B cell (primary cell): ENCODE measurements at places on chromosomes 5 and 9. TPM values are rescaled to one million over a fixed set of nuclear protein-coding genes. Genes with fewer than 3 reads are reported as not detected.
A peak's percentile ranks its signal among the peaks of the same experiment; 100 is the strongest.

GRCh38 chr9:21708856-21709255 is 93.6 kb upstream of the MTAP start:
- DNase-seq, result no peak
- H3K4me1 ChIP-seq, result no peaks in the 10 kb centered on the region
- H3K27ac ChIP-seq, result no peak overlapping the region
- H3K4me3 ChIP-seq, result no peak overlapping the region

- no peaks in the 10 kb centered on the region for H3K36me3 ChIP-seq
- no peak overlapping the region for H3K27ac ChIP-seq
- H3K27me3 ChIP-seq, result no peaks in the 10 kb centered on the region
- H3K4me3 ChIP-seq, result no peak overlapping the region
- no peak for DNase-seq
Observed at GRCh38 chr9:106757514-106757913, 105.5 kb upstream of the ZNF462 start.

- no peak overlapping the region for H3K4me3 ChIP-seq
- no peaks in the 10 kb centered on the region for H3K4me1 ChIP-seq
- no peaks in the 10 kb centered on the region for H3K36me3 ChIP-seq
Observed at GRCh38 chr9:16628413-16628812, 242.1 kb downstream of the BNC2 start.

DNA sequence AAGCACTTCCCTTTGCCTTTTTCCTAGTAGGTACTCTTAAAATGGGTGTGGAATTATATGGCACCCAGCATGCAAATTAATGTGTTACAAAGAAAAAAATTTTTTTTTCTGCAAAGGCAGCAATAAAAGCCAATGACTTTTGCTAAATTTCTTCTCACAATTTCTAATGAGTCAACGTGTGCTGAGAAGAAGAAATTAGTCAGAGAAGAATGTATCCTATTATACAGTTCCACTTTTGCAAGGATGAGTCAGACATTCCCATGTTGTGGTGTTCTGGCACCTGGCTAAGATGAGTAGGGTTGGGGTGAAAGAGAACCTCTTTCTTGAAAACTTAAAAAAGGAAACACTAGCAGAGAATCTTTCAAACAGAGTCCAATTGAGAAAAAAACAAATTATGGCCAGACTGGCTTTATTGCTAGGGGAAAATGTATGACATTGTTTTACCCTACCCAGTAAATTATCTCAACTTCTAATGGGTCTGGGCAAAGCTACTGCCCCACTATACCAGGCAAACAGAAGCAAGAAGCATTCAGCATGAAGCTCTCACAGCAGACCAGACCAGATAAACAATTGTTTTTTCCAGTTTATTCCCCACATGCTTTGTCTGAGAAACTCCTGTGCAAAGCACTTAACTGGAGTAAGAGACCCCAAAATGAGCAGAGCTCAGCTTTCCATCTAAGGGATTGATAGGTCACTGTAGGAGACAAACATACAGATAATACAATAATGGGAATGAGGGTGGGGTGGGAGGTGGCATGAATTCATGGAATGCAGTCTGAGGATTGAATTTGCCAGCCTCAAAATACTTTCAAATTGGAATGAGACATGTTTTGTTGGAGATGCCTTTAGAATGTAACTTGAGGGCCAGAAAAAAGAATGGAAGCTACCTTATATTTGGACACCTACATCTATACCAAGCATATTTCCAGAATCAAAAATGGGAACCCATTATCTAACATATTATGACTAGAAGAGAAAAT is 220.8 kb upstream of the RFX3 start:
- no peak overlapping the region for H3K4me3 ChIP-seq
- H3K4me1 ChIP-seq, result no peaks in the 10 kb centered on the region
- H3K36me3 ChIP-seq, result no peaks in the 10 kb centered on the region
- H3K27ac ChIP-seq, result no peak overlapping the region
- DNase-seq, result no peak

DNA sequence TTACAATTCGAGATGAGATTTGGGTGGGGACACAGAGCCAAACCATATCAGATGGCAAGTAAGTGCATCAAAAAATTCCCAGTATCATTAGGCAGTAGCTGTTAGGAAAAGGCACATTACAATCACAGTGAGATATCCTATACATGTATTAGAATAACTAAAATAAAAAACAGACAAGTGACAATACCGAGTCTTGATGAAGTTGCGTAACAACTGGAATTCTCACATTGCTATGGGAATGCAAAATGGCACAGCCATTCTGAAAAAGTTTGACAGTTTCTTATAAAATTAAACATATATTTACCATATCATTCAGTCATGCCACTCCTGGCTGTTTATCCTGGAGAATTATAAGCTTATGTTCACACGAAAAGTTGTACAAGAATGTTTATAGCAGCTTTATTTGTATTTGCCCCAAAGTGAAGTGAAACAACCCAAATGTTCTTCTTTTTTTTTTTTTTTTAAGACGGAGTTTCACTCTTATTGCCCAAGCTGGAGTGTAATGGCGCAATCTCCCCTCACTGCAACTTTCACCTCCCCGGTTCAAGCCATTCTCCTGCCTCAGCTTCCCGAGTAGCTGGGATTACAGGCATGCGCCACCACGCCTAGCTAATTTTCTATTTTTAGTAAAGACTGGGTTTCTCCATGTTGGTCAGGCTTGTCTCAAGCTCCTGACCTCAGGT is 93.1 kb upstream of the TLE1 start:
- no peak overlapping the region for H3K27ac ChIP-seq
- no peaks in the 10 kb centered on the region for H3K27me3 ChIP-seq
- H3K4me3 ChIP-seq, result no peak overlapping the region
- H3K36me3 ChIP-seq, result no peaks in the 10 kb centered on the region

DNA sequence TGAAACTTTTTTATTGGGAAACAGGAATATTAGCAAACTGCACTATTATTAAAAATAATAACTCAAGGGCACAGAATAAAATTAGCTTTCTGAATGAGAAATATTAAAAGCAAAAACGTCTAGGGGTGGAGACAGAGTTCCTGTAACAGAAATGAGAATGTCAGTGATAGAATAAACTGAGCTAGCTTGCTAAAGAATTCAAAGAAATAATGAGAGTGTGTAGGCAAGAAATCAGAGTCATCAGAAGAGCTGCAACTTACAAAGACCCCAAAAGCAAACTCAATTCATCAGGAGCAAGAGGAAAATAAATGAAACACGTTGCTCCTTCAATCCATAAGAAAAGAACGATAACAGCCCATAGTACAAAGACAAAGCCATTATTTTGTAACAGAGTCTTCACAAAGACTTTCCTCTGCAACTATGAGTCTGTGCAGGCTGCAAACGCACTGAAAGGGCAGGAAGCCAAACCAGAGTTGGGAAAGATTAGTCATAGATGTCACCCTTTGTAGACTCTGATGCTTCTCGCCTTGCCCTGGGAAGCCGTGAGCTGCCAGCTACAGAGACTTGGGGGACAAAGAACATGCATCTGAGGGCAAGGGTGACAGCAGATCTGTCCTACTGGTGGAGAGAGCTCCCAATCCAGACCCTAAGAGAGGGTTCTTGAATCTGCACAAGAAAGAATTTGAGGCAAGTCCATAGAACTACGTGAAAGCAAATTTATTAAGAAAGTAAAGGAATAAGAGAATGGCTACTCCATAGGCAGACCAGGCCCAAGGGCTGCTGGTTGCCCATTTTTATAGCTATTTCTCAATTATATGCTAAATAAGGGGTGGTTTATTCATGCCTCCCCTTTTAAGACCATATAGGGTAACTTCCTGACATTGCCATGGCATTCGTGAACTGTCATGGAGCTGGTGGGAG is 40.8 kb downstream of the SHC3 start:
- H3K36me3 ChIP-seq, result no peaks in the 10 kb centered on the region
- H3K27ac ChIP-seq, result no peak overlapping the region
- no peaks in the 10 kb centered on the region for H3K4me1 ChIP-seq
- no peak for DNase-seq
- H3K27me3 ChIP-seq, result no peaks in the 10 kb centered on the region

DNA sequence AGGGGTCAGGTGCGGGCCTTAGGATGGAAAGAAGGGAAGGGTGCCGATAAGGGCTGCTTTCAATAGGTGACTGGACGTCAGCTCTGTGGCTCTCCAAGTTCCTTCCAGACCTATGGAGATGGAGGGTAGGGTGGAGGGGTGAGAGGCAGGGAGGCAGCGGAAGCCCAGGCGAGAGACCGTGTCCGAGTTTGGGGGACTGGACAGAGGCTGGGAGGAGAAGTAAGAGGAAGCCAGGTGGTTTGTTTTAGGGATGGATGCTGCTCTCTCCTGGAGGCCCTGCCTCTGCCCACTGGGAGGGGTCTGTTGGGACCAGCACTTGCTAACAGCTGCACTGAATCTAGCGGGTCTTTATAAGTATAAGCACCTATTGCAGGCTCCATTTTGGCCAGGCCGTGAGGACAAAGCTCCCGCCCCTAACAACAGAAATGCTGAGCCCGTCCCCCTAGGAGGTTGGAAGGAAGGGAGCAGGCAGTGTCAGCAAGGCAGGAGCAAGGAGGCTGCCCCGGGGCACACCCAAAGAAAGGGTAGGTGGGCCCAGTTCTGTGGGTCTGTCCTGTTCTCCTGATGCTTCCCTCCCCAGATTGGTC is 167.5 kb downstream of the DAB2IP start:
- H3K27ac ChIP-seq, result no peak overlapping the region
- no peaks in the 10 kb centered on the region for H3K4me1 ChIP-seq
- H3K27me3 ChIP-seq, result no peaks in the 10 kb centered on the region
- no peak for DNase-seq
- H3K36me3 ChIP-seq, result no peaks in the 10 kb centered on the region
- no peak overlapping the region for H3K4me3 ChIP-seq

- H3K27ac ChIP-seq, result no peak overlapping the region
- no peaks in the 10 kb centered on the region for H3K27me3 ChIP-seq
- no peaks in the 10 kb centered on the region for H3K4me1 ChIP-seq
- H3K4me3 ChIP-seq, result no peak overlapping the region
- DNase-seq, result no peak
Observed at GRCh38 chr5:54721116-54721515, 203.6 kb downstream of the SNX18 start.

GRCh38 chr9:25254051-25254450 is 424.2 kb downstream of the TUSC1 start:
- H3K36me3 ChIP-seq, result no peaks in the 10 kb centered on the region
- H3K4me1 ChIP-seq, result no peaks in the 10 kb centered on the region
- DNase-seq, result no peak
- no peak overlapping the region for H3K27ac ChIP-seq
- no peaks in the 10 kb centered on the region for H3K27me3 ChIP-seq
- no peak overlapping the region for H3K4me3 ChIP-seq

- DNase-seq, result no peak
- no peaks in the 10 kb centered on the region for H3K36me3 ChIP-seq
- H3K27ac ChIP-seq, result no peak overlapping the region
- no peaks in the 10 kb centered on the region for H3K27me3 ChIP-seq
- peaks cover 13% of the 10 kb centered on the region for H3K4me1 ChIP-seq
Observed at GRCh38 chr5:109739741-109740728, 50.3 kb downstream of the MAN2A1 start.

GRCh38 chr5:75536694-75537360 is 25.1 kb downstream of the POLK start:
- no peaks in the 10 kb centered on the region for H3K4me1 ChIP-seq
- no peak overlapping the region for H3K27ac ChIP-seq
- no peak for DNase-seq
- H3K36me3 ChIP-seq, result peaks cover 1% of the 10 kb centered on the region
- H3K27me3 ChIP-seq, result no peaks in the 10 kb centered on the region

GRCh38 chr9:97059626-97060025 is 20.7 kb upstream of the CTSV start:
- no peak overlapping the region for H3K27ac ChIP-seq
- no peaks in the 10 kb centered on the region for H3K4me1 ChIP-seq
- H3K36me3 ChIP-seq, result no peaks in the 10 kb centered on the region
- H3K4me3 ChIP-seq, result no peak overlapping the region
- H3K27me3 ChIP-seq, result peaks cover 6% of the 10 kb centered on the region
- DNase-seq, result no peak

DNA sequence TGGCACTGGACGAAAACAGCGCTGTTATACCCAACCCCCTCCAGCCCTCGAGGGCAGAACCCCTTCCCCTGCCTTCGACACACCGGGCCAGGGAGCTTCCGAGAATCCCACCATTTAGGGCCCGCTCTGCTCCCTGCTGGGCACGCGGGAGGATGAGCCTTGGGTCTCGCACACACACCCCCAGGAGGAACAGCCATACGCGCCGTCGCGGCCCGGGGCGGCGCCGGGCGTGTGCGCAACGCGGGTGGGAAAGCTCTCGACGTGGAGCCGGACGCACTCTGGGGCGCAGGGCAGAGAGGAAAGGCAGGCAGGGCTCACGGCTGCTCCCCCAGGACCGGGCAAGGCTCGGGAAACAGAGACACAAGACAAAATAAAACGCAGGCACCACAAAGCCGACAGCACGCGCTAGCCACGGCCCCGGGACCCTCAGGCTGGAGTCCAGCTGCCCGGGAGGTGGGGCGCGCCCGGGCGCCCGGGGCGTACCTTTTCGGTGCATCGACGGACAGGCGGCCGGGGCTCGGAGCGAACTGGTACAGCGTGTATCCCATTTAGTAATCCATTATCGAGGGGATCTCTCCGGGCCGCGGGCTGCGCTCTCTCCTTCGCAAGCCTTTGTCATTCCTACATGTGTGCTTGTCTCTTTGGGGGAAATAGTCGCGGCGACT is 789 bp downstream of the SEMA6A start:
- H3K27ac ChIP-seq, result no peak overlapping the region
- peak; percentile 46 for DNase-seq
- H3K36me3 ChIP-seq, result no peaks in the 10 kb centered on the region
- H3K4me3 ChIP-seq, result peak overlapping the region; percentile 47
- peaks cover 44% of the 10 kb centered on the region for H3K4me1 ChIP-seq

GRCh38 chr9:79583952-79584654 is 12.3 kb downstream of the TLE4 start:
- H3K36me3 ChIP-seq, result peaks cover 6% of the 10 kb centered on the region
- H3K27me3 ChIP-seq, result no peaks in the 10 kb centered on the region
- peaks cover 23% of the 10 kb centered on the region for H3K4me1 ChIP-seq
- no peak overlapping the region for H3K4me3 ChIP-seq
- peak; percentile 35 for DNase-seq
- H3K27ac ChIP-seq, result no peak overlapping the region

Gene UAP1L1
- 47.6 and 55.8 TPM in 2 replicates for total RNA-seq

Gene CNTNAP3
- 0.58 and 0.94 TPM in 2 replicates for total RNA-seq

Gene ITK
- total RNA-seq, result 1.1 and 1.6 TPM in 2 replicates

Gene NIPAL4
- 3.1 and 4.6 TPM in 2 replicates for total RNA-seq

Gene SOX30
- 0.29 and 0.49 TPM in 2 replicates for total RNA-seq

Gene CHSY3
- total RNA-seq, result not detected in 2 replicates
